ENCODE measurements at places on chromosomes 16 and 17.

- DNase-seq: no peak
Observed at GRCh38 chr16:75288181-75288580, 36.8 kb upstream of the BCAR1 start.

DNA sequence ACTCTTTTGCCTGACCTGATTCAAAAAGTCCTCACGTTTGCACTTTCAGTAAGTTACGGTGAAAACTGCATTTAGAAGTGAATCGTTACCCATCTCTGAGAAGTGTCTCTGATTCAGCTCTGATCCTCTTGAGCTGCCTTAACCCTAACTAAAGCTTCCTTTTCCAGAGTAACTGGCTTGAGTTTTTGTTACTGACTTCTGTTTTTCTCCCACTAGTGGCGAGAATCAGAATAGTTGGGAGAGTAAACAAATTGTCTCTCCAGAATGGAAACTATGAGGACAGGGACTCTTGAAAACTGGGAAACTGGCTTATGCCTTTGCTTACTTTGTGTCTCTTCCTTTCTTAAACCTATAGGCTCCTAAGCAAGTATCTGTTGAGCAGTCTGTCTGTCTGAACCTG, 31.3 kb upstream of the KPNB1 start:
- no peak for DNase-seq

GRCh38 chr17:80393961-80394360, 21.0 kb upstream of the ENDOV start:
- no peak for DNase-seq

GRCh38 chr16:57497121-57497520, 10.8 kb upstream of the DOK4 start:
- DNase-seq: no peak

DNA sequence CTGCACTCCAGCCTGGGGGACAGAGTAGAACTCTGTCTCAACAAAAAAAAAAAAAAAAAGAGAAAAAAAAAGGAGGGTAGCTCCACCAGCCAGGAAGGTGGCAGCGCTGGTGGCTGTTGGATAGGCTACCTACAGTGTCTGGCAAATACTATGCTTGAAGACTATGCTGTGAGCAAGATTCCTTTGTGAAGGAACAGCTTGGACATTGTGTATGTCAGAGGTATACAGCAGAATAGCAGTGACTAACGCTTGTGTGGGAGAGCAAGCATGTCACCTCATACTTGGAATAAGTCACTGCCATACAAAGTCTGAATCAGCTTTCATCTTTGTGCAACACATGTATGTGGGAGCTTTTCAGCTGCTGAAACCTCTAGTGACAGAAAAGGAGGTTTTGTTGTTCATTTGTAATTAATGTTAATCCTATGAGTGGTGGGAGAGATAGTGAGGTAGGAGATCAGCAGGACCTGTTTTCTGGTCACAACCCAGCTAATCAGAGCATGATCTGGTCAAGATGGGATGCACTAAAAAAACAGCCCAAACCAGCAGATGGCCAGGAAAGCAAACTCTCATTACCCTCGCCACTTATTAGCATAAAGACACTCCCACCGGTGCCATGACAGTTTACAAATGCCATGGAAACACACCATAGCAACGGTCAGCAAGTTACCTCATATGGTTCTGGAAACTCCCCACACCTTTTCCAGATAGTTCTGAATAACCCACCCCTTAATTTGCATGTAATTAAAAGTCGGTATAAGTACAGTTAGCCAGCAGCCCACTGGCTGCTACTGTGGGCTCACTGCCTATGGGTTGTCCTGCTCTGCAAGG, 6.8 kb upstream of the ITGAD start:
- DNase-seq: no peak

GRCh38 chr17:42521036-42521435, 15.0 kb upstream of the NAGLU start:
- DNase-seq: no peak

DNA sequence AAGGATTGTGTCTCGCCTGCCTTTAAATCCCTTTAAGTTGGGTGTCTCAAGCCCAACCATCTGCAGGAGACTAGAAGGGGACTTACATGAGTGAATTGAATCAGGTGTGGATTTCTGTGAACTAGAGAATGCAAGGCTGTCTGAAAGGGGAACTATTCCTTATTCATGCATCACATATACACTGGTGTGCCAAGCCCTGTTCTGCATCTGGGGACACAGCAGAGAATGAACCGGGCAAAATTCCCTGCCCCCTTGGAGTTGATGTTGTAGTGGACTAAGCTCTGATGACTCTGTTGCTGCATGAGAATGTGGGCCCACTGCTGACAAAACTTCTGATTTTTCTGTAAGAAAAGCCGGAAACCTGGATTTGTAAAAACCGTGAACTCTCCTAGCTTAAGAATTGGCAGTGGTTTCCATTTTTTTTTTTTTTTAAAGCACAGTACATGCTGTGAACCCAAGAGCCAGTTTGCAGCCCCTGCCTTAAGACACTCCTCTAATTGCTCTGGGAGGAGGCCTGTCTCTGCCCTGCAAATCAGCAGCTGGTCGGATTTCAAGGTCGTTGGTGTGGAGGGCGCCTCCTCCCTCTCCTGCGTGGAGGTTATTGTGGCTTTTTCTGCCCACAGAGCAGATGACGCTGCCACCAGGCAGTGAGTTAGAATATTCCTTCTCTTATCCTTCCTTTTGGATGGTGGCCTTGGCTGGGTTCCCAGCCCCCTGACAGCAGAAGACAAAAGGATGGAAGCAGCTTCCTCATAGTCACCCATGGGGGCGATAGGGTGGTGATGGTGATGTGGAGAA, 131.0 kb downstream of the PRKCB start:
- DNase-seq: no peak

GRCh38 chr17:2337544-2338314, 428 bp downstream of the SGSM2 start:
- no peak for DNase-seq

DNA sequence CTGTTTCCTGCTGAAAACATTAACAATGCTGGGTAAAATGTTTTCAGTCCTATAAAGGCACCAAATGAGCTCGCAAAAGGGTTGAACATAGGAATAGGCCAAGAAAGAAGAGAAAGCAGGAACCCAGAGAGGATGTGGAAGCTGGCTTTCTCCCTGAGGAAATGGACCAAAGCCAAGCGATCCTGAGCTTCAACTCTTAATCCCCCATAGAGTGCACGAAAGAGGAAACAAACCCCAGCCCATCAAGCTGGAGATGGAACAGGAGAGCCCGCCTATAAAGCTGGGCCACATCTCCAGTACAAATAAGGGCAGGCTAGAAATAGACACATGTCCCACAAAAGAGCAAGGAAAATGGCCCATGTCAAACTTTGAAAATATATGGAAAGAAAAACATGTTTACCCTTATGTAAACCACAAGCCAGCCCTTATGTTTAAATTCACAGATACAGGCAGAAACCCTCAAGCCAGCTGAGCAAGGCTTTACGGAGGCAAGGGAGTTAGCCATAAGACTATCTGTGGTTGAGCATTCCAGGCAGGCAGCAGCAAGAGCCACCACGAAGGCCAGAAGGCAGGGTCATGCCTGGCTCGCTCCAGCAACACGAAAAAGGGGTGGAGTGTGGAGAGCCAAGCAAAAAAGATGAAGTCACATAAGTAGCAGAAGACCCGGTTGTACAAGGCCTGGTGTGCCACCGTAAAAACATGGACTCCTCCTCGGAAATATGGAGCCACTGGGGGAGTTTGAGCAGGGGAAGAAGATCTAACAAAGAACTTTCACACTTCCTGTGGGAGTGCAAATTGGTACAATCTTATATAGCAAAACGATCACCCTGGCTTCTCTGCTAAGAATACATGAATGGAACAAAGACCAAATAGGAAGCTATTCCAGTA, 27.8 kb downstream of the COPRS start:
- no peak for DNase-seq

- DNase-seq: no peak
Observed at GRCh38 chr16:48321317-48322036, 63.7 kb downstream of the SIAH1 start.

DNA sequence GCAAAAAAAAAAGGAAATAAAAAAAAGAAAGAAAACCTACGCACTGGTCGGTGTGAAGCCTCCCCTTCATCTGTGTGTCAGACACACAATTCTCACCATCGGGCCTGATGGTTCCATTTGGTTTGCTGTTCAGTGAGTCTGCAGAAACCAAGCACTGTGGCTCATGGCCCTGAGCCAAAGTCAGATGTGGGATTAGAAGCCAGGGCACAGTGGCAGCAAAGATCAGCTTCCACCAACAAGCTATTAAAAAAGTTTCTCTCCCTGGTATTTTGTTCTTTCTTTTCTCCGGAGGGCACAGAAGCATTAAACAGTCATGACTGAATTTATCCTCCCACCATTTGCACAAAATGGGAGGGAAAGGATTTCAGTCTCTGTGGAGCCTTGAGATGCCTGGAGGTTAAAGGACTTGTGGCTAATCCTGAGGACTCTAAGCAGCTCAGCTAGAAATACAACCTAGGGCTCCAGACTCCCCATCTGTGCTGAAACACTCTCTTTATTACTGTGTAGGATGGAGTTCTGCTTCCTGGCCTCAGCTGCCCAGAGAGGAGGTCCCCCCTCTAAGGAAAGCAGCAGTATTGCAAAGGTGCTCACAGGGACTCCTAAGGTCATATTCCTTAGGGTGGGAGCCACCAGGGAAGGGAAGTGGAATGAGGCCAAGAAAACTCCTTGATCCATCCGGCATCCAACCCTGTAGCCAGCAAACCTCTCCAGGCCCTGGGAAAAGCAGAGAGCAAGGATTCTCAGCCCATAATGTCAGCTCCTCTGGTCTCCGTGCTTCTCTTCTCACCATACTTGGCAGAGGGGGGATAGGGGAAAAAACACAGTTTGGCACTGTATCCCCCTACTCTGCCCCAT, 28.2 kb downstream of the SLC39A11 start:
- no peak for DNase-seq
